HCT116 (cell line): ENCODE measurements at places on chromosomes 3 and 15.

DNA sequence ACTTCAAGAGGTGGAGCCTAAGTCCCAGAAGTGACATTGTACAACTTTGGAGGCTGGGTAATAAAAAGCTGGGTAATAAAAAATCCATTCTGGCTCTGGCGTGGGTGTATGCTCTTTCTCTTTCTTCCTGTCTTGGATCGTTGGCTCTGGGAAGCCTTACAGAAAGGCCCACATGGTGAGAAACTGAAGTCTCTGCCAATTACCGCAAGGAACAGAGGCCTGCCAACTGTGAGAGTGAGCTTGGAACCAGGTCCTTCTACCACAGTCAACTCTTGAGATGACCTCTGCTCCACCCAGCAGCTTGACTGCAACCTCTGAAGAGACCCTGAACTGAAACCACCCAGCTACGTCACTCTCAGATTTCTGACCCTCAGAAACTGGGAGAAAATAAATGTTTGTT lies 51.0 kb downstream of the NR2F2 start:
- DNase-seq: no peak

- DNase-seq: no peak
These were observed 4.8 kb upstream of the STXBP5L start for GRCh38 chr3:120903221-120903620.

- no peak for DNase-seq
These were observed 120.5 kb downstream of the CORO2B start for GRCh38 chr15:68699124-68699880.

GRCh38 chr3:127052121-127052561 lies 69.2 kb downstream of the PLXNA1 start:
- no peak for DNase-seq

- no peak for DNase-seq
These were observed 25.5 kb downstream of the RFT1 start for GRCh38 chr3:53104762-53105161.

GRCh38 chr3:134311693-134312071 lies 61.0 kb upstream of the RYK start:
- DNase-seq: no peak

DNA sequence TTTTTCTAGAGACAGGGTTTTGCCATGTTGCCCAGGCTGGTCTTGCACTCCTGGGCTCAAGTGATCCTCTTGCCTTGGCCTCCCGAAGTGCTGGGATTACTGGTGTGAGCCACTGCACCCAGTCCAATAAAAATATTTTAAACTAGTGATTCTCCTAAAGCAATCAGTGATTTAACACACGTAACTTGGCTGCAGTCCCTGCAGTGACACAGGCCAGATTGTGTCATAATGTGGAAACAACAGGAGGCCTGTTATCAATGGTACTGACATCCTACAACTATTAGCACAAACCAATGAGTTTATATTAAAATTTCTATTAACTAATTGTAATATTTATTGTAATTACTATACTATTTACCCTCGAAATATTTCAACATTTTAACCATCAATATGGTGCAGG lies 1.6 kb upstream of the SEC61A1 start:
- no peak for DNase-seq

GRCh38 chr3:62809369-62809768 lies 65.8 kb downstream of the CADPS start:
- no peak for DNase-seq

DNA sequence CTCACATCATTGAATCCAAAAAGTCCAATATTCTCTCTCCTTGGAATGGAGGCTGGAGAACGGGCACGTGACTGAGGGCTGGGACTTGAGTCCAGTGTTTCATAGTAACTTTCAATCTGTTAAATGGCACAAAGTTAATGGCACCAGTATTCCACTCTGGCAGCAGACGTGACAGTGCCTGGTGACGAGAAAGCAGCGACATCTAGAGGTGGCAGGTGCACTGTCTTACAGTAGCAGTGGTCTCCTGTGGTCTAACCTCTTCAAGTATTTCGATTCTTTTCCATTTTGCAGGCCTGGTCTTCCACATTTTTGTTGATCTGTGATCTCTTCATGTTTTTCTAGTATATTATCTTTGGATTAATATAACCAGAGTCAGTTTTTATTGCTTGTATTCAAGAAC lies 107.1 kb downstream of the OXSM start:
- DNase-seq: peak; percentile 51
